ENCODE measurements at places on chromosomes 4 and X. TPM values are rescaled to one million over a fixed set of nuclear protein-coding genes. Genes with fewer than 3 reads are reported as not detected.

The SSX4B gene
- total RNA-seq: not detected

The GAR1 gene
- total RNA-seq: 5.8 TPM

The TMEM154 gene
- 0.96 TPM for total RNA-seq

The PAGE1 gene
- not detected for total RNA-seq

The PSMD10 gene
- 140 TPM for total RNA-seq

The MAGEA9B gene
- not detected for total RNA-seq

The PCYT1B gene
- total RNA-seq: under 0.01 TPM

The USP17L10 gene
- total RNA-seq: not detected

The CXCL1 gene
- 80.9 TPM for total RNA-seq

The UGT2B11 gene
- not detected for total RNA-seq

The MTM1 gene
- 9.6 TPM for total RNA-seq

The DDX53 gene
- not detected for total RNA-seq

The TMEM31 gene
- total RNA-seq: not detected

The DSPP gene
- not detected for total RNA-seq

The GAGE2A gene
- total RNA-seq: not detected

The F11 gene
- total RNA-seq: not detected

The CLGN gene
- 1.1 TPM for total RNA-seq

The ANTXR2 gene
- total RNA-seq: 218 TPM

The SLC39A8 gene
- total RNA-seq: 22.0 TPM
